ENCODE measurements at places on chromosomes 6 and 20.

DNA sequence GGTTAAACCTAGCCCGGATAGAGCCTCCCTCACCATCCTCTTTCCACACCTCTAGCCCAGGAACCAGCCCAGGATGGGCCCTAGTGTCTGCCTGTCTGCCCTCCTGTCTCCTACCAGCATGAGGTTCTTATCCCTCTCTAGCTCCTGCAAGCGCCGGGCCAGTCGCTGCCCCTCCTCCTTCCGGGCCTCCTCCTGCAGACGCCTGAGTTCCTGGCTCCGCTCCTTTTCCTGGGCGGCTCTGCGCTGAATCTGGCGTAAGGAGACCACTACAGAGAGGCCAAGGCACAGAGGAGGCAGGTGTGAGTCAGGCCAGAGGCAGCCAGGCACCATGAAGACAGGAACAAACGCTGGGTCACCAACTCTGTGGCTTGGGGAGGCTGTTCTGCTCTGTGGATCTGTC lies 4.3 kb upstream of the PSORS1C2 start:
- DNase-seq = no peak

GRCh38 chr20:16624106-16624505 lies 50.9 kb upstream of the KIF16B start:
- no peak for DNase-seq

DNA sequence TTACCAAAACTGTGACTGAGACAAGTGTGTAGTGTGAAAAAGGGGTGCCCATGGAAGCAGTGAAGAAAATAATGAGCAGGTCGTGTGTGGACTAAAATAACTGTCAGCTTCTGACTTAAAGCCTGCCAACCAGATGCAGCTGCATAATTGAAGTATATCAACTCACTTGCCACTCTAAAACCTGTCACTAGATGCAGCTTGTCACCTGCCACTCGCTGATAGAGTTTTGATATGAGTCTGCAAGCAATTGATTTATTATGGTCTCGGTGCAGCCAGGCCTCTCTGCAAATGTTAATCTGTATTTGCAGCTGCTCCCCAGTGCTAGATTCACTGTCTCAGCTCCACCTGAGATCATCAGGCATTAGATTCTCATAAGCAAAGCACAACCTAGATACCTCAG lies 1090.0 kb upstream of the EYS start:
- DNase-seq = no peak

GRCh38 chr6:148969603-148970061 lies 222.8 kb downstream of the UST start:
- DNase-seq = no peak

DNA sequence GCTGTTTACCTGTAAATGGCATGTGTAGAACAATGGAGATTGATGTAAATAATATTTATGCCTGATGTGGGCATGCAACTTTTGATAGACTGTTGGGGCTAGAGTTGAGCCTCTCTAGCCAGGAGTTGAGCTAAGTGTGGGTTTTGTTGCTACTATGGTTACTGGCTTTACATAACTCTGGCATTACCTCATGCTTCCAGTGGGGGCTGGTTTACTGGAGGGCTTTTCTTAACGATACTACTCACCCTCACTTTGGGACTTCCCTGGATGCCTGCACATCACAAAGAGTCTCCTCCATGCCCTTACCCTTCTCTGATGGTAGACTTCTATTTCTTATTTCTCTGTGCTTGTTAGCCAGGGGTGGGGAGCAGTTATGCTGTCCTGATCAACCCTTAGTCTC lies 524.6 kb upstream of the CDH4 start:
- DNase-seq = no peak

GRCh38 chr20:47356220-47356525 lies 326 bp downstream of the ZMYND8 start:
- no peak for DNase-seq

GRCh38 chr6:55445648-55446204 lies 118.5 kb downstream of the GFRAL start:
- peak; percentile 12 for DNase-seq

DNA sequence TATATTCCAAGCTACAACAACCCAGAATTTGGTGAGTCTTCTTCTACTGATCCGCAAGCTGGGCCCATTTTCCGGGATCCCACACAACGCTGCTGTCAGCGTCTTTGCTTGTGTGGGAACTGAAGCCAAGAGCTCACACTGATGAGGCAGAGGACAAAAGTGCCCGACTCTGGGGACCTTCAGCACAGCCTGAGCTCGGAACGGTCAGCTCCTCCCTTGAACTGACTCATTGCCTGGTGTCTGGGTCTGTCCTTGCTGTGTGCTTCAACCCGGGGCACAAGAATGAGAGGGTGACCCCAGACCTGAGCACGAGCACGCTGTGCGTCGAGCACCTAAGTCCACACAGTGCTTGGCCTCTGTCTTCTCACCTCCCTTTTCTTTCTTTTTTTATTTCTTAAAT lies 33.5 kb downstream of the DACT2 start:
- no peak for DNase-seq

DNA sequence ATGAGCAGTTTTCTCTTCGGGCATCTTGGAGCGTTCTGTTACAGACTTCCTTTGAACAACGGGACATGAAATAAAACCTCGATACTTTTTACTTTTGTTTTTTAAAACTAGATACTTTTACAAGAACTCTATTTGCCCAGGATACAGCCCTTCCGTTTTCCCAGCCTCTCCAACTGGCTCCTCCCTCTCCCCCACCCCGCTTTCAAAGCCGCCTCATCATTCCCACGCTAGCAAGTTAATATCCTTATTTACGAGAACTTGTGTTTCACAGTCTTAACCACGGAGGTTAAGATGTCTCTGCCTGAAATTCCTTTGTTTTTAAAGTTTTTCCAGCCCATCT lies 241 bp upstream of the CFAP206 start:
- no peak for DNase-seq

DNA sequence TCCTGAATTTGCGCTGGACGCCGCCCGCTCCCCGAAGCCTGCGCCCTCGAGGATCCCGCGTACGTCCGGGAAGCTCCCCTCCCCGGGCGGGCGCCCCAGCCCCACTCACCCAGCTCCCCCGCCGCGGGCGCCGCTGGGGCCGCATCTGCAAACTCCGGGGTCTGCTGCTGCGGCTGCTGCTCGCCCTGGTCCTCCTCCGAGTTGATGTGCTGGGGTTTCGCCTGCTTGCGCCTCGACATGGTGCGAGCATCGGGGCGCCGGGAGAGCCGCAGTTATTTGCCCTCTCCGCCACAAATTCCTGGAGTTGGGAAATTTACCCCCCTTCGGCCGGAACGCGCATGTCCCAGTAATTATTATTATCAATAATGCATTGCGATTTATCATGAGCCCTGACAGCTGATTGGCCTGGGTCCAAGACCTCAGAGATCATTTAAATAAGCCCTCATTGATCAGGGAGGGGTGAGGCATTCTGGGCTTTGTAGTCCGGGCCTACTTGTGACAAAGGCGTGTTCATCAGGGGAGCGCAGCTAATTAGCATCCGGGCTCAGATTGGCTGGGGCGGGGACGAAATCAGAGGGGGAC lies at the start of gene SALL4:
TSS of gene SALL4 (minus strand) at position 352 of the 582 bp plus-strand sequence. CDS start at position 239, 113 bp downstream.
- DNase-seq = no peak

- DNase-seq = no peak
These were observed 1.6 kb upstream of the TRIB3 start for GRCh38 chr20:378961-379336.

DNA sequence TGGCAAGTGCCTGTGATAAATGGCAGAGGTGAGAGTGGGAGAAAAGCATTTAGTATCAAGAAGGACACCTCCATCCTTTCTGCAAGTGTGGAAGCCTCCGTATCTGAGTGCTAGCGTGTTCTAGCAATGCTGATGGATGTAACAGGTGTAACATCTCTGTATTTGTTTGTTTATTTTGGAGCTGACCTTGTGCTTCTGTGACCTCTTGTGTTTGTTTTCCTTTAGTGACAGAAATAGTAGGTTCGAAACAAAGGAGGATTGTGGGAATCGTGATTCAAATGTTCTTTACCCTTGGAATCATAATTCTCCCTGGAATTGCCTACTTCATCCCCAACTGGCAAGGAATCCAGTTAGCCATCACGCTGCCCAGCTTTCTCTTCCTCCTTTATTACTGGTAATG lies 60.4 kb downstream of the SLC22A3 start:
- no peak for DNase-seq

- DNase-seq = no peak
These were observed 182.5 kb downstream of the GMPR start for GRCh38 chr6:16420715-16421461.

GRCh38 chr6:75932067-75932466 lies 140.4 kb downstream of the IMPG1 start:
- DNase-seq = peak; percentile 6

- no peak for DNase-seq
These were observed 86.9 kb downstream of the C6orf118 start for GRCh38 chr6:165222315-165223025.

DNA sequence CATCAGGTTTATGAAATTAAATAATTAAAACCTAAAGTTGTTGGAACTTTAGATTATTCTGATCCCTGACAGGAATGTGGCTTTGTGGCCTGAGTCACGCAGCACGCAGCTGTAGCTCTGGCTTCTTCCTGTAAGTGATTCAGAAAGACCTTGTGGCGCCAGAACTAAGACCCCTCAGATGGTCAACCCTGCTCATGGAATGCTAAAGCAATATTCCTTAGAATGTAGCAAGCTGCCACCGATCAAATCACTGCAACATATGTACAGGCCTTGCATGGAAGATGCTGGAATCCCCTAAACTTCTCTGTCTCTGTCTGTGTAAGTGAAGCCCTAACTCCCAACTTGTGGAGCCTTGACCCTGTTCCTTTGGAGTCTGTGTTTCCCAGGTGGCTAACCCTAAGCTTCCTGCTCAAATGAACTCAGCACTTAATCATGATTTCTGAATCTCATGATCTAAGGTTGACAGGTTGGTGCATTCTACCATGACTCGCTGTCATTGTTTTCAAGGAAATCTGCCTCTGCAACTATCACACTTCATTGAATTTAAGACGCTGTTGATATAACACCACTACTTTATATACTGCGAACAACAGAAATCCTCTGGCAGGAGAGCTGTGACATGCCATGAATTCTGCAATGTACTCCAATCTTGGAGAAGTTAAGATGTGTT lies 111.2 kb upstream of the CST7 start:
- no peak for DNase-seq

DNA sequence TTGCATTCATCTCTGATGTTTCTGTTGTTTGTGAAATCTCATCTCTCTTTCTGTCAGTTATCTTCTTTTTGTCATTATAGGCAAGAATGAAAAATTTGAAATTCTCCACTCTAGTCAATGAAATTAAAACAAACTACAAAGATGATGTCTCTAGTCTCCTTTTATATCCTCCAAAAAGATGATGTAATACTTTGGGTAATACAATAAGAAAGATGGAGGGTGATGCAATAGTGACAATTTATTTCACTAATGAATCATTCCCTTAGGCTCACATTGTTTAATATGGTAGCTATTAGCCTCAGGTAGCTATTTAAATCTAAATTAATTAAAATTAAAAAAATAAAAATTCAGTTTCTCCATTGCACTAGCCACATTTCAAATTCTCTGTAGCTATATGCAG lies 145.4 kb downstream of the UST start:
- DNase-seq = no peak

- no peak for DNase-seq
These were observed 31.2 kb upstream of the CCND3 start for GRCh38 chr6:41972826-41973225.

GRCh38 chr6:6543181-6543879 lies 45.2 kb upstream of the LY86 start:
- no peak for DNase-seq

DNA sequence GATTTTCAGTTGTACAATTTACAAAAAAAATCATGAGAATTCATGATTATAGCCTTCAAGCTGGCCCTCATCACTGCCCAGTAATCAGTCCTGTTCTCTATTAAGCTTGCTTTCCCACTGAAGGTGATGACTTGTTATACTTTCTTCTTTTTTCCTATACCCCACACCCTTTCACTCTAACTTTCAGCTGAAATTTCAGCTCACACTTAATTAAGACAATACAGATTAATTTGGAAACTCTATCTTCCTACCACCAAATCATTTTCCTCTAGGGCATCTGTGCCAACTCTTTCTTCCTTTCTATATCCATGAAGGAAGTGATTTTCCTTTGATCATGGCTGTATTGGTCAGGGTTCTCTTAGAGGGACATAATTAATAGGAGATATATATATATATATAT lies 449.9 kb downstream of the CD109 start:
- no peak for DNase-seq

DNA sequence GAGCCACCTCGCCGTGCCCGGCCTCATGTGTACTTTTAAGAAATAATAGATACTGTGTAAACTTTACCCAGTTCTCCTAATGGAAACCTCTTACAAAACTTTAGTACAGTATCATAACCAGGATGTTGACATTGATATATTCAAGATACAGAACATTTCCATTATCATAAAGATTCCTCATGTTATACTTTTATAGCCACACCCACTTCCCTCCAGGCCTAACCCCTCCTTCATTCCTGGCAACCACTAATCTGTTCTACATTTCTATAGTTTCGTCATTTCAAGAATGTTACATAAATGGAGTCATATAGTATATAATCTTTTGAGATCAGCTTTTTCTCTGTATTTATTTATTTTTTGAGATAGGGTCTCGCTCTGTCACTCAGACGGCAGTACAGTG lies 52.6 kb upstream of the SALL4 start:
- DNase-seq = no peak

DNA sequence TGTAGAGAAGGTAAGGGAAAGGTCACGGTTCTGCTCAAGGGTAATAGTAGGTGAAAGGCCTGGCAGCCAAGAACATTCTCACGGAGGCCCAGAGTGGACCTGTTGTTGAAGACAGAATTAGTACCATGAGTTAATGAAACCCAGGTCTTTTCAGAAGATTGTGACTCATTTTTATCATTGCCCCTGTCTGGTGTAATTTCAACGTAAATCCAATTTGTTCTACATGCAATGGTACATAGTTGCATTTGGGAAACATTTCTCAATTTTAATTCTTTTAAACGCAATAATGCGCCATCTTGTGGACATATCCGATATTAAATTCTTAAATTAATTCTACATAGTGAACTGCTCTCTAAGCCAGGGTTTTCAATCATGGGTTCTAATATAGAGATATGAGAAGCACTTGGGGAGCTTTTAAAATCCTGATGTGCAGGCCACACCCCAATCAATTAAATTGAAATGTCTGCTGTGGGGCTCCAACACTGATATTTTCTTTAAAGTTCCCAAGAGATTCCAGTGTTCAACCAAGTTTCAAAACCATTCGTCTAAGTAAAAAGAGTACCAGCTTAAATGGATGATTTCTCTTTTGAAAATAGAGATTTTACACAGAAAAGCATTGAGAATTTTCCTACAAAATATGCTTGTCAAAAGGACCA lies 257.4 kb downstream of the PLCB1 start:
- DNase-seq = peak; percentile 60

- DNase-seq = no peak
These were observed 1.2 kb downstream of the PTPRA start for GRCh38 chr20:2874456-2874855.

DNA sequence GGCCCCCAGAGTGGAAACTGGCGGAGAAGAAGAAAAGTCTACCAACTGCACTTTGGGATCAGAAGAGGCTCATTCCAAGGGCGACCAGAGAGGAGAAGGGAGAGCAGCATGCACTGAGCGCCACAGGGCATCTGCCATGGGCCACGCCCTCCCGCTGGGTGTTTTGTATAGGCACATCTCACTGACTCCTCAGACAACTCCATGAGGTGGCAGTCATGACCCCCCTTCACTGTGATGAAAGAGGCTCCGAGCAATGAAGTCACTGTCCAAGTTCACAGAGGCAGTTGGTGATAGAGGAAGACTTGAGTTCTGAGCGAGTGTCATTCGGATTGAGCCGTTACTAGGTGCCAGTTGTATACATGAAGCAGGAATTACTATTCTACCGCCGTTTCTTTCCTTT lies 15.4 kb downstream of the BPIFB1 start:
- DNase-seq = no peak

- DNase-seq = no peak
These were observed at the start of gene SMPDL3A for GRCh38 chr6:122789182-122790027. Gene SMPDL3A (plus strand): TSS chr6:122789258. CDS start chr6:122789347, 89 bp downstream.

Measured in Jurkat, Clone E6-1 (cell line).